ENCODE measurements at places on chromosomes 12 and 14.

DNA sequence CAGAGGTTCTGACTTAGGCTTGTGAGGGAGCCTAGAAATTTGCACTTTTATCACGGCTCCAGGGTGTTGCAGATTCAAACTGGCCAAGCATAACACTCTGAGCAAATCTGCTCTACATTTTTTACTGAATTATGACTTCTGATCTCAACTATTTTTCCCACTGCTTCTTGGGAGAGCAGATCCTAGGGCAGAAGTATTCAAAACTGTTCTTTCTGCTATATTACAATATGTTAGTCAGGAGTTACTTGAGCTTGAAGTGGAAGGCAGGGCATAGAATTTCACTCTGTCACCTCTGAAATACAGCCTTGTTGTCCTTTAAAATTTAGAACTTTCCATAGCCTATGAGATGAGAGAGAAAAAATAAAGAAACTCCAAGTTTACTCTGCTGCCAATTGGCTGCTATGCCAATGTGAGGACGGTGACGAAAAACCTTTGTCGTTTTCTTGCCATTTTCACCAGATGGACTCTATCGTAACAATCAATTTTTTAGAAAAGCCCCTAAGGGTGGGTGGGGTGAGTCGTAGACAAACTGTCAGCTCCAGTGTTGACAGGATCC, 16.4 kb upstream of the KERA start:
- no peak for DNase-seq

DNA sequence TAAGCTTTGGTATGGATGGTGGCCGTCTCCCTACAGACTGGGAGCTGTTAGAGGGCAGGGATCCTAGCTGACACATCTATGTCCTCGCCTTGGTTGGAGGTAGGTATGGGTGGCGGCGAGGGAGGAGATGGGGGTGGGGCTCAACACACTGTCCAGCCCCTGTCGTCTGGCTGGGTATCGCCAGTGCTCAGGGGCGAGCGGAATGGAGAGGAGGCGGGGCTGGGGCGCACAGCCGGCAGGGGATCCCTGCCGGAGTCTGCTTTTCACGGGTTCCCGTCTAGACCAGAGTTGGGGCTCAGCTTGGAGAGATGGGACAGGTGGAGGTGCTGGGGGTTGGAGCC, 16.1 kb downstream of the TAMALIN start:
- peak; percentile 37 for DNase-seq

DNA sequence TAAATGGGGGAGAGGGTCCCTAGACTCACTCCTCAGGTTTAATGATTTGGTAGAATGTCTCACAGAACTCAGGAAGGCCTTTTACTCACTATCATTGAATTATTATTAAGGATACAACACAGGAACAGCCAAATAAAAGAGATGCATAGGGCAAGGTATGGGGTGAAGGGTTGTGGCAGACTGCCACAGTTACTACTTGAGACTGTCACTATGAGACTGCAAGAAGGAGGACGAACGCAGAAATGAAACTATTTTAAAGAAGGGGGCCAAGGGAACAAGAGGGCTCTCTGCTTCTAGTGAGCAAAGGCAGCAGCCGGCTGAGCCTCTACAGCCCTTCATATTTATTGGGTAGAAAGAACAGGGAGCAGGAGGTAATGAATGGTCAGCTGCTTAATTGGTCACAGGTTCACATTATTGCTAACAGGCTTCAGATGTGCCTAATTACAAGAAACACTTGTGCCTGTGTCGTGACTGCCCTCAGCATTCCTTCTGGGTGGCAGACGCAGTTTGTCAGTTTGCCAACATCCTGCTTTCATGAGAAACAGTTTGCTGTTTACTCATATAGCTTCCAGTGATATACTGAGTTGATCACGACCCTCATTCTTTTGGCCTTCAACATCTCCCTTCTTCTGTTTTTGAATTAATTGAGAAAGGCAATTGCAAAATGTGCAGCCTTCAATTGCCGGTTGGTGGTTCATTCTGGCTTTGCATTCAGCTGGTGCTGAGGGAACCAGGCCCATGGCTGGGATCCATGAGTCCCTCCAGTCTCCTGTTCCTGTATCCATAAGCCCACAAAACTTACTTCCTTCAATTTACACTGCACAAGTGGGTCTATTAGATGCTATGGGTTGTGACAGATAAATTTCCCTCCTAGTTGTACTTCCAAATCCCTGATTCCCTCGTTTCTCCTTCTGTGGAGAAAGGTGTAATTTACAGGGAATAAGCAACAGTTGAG, 82.8 kb upstream of the PLEKHG7 start:
- no peak for DNase-seq

DNA sequence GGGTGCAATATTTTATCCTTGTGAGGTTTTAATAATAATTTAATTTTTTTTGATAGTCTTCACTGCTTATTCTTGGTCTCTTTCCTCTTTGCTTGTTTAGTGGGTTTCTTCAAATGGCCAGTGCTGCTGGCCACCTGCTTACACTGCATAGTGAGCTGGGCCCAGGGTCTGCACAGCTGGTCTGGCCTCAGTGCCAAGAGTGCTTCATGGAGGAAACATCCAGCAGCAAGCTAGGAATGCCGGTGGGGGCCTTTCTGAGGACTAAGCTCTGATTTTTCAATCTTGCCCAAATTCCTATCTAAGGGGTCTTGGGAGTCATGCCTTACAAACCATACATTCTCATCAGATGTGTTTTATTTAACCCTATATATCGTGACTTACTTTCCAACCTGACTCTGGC, 13.3 kb upstream of the BDKRB2 start:
- no peak for DNase-seq

DNA sequence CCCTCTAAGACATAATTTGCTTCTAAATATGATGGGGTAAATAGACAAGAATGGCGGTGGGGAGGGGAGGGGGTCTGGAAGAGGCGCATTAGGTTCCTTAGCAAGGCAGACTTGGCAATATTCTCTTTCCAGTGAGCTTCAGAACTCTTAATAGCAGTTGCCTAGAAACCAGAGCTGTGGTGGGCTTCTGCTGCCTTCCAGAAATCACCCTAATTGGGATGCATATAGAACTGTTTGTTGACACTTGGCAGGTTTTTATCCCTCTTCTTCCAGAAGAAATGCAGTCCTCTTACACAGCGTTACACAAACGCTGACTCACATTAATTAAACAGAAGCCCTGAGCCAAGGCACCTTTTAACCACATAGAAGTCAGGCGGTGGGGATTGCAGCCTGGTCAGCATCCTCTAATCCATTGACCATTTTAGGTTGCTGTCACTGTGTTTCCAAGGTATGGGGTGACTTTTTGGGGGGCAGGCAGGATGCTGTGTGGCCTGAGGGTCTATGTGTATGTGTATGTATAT, 114.1 kb downstream of the CCDC60 start:
- no peak for DNase-seq

GRCh38 chr12:7072035-7072434, 11.5 kb downstream of the C1S start:
- no peak for DNase-seq

- no peak for DNase-seq
Measured at GRCh38 chr12:30602678-30603077, 93.0 kb downstream of the IPO8 start.

GRCh38 chr12:103832048-103832997, 8.7 kb downstream of the NT5DC3 start:
- no peak for DNase-seq

GRCh38 chr12:32739279-32739678, 16.4 kb downstream of the YARS2 start:
- DNase-seq, result no peak

GRCh38 chr12:70459786-70460185, 93.7 kb downstream of the KCNMB4 start:
- DNase-seq, result no peak

Data from activated T-cell treated with anti-CD3 and anti-CD28 coated beads, Interleukin-2, amount 50 U/mL, for 72 hours (primary cell).